ENCODE measurements at places on chromosomes 4 and X. TPM values are rescaled to one million over a fixed set of nuclear protein-coding genes. Genes with fewer than 3 reads are reported as not detected.
A peak's percentile ranks its signal among the peaks of the same experiment; 100 is the strongest.

- DNase-seq, result no peak
Observed at GRCh38 chrX:34978171-34978570, 35.6 kb downstream of the FAM47B start.

DCAF8L2 gene
- not detected for total RNA-seq

TSPAN7 gene
- not detected for total RNA-seq

GRCh38 chr4:145884775-145885174 lies 53.8 kb downstream of the ZNF827 start:
- DNase-seq, result no peak

KLHL15 gene
- 8.4 TPM for total RNA-seq

DNA sequence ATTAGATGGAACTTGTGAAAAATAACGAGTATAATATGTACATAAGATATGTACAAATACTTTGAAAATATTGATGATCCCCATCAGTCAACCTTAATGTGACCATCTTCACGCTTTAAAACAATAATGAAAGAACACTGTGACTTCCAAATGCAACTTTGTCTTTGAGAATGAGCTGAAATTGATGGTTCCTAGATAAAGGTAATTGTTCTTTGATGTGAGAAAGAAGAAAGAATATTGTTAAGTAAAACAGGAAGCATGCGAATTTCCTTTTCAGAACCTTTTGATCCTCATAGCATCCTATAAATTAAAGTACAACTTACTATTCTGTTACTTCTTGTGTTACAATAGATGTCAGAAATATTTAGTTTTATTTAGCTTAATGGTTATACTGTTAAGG lies 22.2 kb downstream of the IL2 start:
- DNase-seq, result no peak

DUSP21 gene
- not detected for total RNA-seq

ZMAT1 gene
- 0.16 TPM for total RNA-seq

DNA sequence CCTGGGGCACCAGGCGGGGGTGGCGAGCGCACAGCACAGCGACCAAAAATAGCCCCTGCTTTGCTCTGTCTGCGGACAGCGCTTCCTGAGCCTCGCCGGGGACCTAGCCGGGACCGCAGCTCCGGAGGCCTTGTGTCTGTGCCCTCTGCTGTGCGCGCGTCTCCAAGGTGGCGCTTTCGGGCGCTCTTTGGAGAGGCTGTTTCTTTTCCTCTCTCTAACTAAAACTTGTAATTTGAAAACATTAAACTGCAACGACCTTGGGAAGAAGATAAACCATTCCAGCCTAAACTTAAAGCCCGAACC lies 3.4 kb downstream of the ARX start:
- no peak for DNase-seq

SSX2 gene
- total RNA-seq, result not detected

- no peak for DNase-seq
Observed at GRCh38 chr4:132506568-132506967, 642.5 kb upstream of the PCDH10 start.

GRCh38 chr4:25873632-25874129 lies 10.9 kb upstream of the SEL1L3 start:
- DNase-seq, result no peak

GRCh38 chr4:147160908-147161513 lies 215.3 kb upstream of the TTC29 start:
- peak; percentile 67 for DNase-seq

DNA sequence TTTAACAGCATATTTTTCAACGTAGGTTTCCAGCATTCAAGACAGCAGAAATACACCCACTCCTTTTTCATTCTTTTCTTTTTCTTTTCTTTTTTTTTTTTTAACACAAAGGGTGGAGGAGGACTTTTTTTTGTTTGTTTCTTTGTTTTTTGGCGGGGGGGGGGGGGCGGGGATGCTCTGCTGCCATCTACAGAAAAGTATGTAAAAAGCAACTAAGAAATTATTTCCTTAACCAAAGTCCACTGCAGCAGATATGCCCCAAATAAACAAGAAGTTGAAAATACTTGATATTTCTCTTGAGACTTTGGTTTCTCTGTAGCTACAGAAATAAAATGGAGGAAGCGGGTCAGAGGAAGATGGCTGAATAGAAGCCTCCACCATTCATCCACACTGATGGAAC lies 63.2 kb upstream of the PBDC1 start:
- no peak for DNase-seq

DNA sequence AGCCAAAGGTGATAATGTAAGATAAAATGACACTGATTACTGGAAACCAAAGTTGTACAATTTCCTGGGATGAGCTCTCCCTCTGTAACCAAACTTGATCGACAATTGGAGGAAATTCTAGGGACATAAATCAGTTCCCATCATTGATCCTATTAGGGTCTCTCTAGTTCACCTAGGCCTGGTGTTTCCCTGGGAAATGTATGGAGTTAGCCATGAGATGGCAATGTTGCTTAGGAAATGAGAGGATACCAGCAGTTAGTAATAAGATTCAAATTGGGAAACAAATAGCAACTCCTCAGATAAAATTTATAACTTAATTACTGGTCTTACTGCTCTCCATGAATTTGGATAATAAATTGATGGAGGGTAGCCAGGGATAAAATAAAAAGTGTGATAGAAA lies 52.2 kb downstream of the SPATA18 start:
- peak; percentile 39 for DNase-seq

All from HT1080 (cell line).